Esophagus squamous epithelium (tissue), 5 donors: ENCODE measurements at places on chromosomes 11 and 22.

- DNase-seq: no peak
Measured at GRCh38 chr11:13423372-13423771, 39.6 kb downstream of the BTBD10 start.

- DNase-seq: no peak
Measured at GRCh38 chr11:64372802-64373597, 14.0 kb downstream of the RPS6KA4 start.

DNA sequence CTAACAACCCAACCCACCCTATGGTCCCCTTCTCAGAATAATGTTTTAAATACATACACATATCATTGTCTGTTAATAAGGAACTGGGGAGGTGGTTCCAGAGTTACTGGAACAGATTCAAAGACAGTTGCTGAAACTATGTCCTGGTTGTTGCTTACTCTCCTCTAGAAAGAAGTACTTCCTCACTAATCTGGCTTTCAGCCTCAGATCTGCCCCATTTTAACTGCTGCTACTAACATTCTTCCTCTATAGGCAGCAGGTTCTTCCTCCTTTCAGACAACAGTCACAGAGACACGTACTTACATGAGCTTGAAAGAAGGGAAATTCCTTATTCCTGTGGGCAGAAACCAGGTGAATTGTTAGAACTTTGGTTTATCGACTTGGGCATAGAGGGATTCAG lies 8.1 kb upstream of the NEU3 start:
- DNase-seq: no peak

GRCh38 chr11:61297746-61298145 lies 2.6 kb upstream of the VWCE start:
- DNase-seq: no peak

DNA sequence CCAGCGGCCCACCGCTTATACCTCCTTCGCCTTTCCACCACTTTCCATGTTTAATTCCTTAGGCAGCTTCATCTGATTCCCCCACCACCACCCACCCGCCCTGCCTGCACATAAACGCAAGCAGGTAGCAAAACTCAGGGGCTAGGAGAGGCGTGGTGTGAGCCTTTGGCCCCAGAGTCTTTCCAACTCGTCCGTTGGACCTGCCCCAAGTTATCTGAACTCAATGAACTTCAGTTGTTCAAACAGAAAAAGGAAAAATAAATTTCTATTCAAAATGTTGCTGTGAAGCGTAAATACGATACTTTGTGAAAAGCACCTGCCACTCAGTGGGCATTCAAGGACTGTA lies 814 bp upstream of the CDON start:
- no peak for DNase-seq

DNA sequence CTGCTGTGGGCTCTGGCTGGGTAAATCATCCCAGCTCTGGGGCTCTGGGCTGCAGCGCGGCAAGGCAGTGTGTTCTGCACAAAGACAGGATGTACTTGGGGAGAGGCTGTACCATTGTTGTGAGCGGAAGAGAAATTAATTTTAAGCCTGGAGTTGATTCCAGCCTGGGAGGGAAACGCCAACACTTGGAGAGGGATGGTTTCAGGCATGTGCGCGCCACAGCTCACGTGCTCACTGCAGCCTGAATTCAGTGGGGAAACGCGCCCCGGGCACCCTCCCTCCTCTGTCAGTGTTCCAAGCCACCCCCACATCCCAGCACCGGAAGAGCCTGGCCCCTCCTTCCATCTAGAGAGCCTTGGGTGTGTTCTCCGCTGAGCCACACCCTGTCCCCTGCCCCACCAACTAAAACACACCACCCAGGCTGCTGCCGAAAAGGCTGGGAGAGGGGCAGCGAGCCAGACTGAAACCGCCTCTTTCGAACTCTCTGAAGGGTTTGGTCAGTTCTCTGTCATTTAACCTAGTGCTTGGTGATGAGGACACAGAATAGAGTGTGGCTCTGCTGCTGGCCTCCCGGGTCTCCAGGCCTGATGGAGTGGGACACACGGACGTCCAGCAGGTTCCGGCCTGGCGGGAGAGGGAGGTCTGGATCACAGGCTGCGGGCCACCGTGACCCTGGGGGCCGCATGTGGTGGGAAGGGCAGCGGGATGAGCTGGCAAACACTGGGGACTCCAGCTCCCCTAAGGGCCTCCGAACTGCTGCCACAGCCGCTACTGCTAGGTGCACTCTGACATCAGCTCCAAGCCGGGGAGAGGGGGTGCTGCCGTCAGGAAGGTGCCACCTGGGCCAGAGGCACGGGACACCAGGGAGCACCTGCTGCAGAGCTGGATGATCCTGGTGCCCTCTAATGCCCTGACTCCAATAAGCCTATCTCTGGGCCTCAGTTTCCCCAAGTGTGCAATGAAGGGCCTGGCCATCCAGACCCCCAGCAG lies 230.8 kb downstream of the CTTN start:
- no peak for DNase-seq
